ENCODE measurements at places on chromosomes 4 and X. TPM values are rescaled to one million over a fixed set of nuclear protein-coding genes. Genes with fewer than 3 reads are reported as not detected.

DNA sequence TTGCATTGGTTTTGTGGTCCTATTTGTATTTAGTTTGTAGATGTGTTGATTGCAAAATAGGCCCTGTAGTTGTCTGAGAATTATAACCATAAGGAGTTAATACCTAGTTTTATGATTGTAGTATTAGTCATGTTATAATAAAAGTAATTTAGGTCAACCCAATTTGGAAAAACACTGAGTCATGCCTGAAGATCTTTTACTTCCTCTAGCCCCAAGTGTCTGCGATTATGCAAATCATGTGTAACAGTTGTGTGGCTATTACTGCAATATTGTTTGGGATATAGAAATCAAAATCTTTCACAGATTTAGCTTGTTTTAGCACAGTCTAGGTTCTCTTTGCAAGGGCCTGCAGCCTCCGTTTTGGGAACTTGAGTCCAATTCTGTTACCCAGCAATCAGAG, 12.6 kb downstream of the SRD5A3 start:
- DNase-seq = no peak

DNA sequence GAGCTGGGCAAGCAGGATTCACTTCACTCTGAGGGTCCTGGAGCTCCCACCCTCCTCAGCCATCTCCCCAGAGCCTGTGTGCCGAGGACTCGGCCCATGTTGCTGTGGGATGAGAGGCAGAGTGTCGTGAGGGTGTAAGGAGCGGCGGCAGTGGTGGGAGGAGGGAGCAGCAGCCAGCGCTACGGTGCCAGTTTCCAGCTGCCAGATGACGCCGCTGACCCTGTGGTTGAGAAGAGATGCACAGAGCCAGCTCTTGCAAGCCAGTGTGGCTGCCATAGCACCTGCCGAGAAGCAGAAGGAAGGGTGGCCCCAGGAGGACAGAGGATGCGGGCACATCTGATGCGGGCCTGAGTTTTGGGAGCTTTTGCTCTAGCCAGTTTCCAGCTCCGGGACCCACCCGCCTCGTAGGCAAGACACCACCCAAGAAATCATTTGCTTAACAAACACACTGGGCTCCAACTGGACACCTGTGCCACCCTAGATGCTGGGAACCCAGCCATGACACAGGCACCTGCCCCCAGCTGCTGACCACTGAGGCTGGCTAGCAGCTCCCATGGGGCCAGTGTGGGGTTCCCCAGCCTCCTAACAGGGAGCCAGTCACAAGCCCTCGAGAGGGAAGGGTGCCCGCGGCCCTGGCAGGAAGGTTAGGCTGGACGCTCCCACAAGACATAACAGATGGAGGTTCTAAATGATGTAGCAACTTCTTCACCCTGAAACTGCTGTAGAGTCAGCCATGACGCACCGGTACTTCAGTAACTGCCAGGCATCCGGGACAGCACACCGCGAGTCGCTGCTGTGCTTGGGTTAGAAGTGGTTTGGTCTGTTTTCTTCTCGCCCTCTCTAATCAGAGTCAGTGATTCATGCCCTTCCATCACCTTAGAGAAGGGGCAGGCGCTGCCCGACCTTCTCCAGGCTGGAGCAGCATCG, 8.9 kb downstream of the MSANTD1 start:
- no peak for DNase-seq

- no peak for DNase-seq
Measured at GRCh38 chrX:114201622-114202021, 382.3 kb upstream of the HTR2C start.

DNA sequence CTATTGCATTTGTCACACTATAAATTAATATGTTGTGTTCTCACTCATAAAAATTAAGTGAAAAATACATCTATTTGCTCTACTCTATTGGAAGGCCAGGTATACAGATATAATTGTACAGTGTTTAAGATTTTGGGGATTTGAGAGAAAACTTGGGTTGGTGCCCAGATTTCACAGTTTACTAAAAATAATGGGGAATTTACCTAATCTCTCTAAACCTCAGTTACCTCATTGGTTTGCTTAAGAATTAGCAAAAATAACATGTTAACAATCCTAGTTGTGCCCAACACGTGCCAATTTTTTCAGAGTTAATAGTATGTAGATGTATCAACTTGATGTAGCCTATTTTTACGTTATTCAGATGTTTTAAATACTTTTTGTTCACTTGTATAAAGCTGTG, 1495.3 kb upstream of the PCDH7 start:
- no peak for DNase-seq

DNA sequence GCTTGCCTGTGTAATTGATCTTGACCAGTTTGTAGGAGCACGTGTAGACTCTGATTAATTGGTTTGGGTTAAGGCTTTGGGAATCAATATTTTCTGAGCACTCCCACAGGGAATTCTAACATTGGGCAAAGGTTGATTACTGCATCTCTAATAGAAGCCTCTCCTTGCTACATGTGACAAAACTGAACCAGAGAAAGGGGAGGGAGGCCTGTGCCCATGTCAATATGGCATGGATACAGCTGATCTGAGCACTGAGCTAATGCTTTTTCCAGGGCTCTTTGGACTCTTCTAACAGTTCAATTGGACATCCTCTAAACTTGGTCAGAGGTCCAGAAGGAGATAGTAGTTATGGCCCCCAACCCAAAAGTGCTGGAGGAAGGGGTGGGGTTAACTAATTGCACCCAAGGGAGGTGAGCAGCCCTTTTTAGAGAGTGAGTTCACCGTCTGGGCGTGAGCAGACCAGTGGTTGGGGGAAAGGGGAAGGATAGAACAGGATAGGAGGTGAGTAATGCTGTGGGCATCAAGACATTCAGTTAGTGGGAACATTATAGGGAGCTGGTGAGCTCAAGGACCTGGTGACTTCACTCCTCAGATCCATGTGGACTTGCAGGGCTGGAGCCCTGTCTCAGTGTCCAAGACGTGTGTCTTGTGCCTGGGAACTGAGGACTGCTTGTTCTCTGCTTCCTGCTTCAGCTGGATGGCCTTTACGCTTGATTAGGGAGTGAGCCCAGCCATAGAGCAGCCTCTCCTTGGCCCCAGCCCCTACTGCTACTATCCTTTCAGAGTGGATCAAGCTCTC, 22.8 kb downstream of the MSN start:
- no peak for DNase-seq

DNA sequence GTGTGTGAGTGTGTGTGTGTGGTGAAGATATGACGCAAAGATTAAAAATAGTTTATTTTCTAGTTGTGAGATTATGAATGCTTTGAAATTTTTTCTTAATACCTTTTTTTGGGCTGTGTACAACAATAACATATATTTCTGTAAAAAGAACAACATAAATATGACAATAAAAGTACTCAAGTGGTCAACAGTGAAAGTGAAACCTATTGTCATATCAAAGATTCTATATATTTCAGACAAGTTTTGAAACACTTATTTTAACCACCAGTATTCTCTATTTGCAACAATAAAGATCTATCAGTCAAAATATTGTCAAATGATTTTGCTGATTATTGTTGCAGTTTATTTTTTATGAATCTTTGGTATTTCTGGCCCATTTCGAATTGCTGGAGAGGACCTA, 98.0 kb downstream of the SPOCK3 start:
- no peak for DNase-seq

The CCDC110 gene
- 0.36 TPM for total RNA-seq

The TXK gene
- 3.9 TPM for total RNA-seq

The ARL9 gene
- not detected for total RNA-seq

The SETD7 gene
- 56.9 TPM for total RNA-seq

The PHKA1 gene
- 2.8 TPM for total RNA-seq

The CDX4 gene
- total RNA-seq = not detected
